ENCODE measurements at places on chromosomes 7 and 10.

DNA sequence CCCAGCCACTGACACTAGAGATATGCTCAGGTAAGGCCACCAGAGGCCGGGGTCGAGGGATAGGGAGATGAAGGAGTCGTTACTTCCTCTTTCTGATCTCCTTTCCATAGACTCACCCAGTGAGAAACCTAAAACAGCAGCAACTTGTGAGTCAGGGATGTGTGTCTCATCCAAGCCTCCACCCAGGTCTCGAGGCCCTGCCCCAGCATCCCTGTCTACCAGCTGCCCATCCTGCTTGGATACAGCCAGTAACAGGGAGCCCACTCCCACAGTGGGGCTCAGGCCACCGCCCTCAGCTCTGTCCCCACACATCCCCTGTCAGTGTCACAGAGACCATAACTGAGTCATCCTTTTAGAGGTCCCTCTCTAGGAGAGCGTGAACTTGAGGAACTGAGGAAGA lies 49.6 kb upstream of the CHST15 start:
- no peak for DNase-seq

DNA sequence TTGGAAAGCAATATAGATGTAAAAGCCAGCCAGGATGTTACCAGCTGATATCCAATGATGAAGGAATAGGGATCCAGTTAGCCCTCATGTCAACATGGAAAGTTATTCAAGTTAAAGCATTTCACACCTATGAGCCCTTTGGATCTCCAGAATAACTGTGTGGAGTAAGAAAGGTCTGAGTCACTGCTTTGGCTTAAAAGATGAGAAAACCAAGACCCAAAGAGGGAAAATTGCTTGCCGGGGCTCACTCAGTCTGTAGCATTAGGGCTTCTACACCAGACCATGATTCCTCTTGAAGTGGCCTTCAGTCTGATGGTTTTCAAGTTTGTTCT lies 12.6 kb downstream of the LSM5 start:
- DNase-seq: no peak

DNA sequence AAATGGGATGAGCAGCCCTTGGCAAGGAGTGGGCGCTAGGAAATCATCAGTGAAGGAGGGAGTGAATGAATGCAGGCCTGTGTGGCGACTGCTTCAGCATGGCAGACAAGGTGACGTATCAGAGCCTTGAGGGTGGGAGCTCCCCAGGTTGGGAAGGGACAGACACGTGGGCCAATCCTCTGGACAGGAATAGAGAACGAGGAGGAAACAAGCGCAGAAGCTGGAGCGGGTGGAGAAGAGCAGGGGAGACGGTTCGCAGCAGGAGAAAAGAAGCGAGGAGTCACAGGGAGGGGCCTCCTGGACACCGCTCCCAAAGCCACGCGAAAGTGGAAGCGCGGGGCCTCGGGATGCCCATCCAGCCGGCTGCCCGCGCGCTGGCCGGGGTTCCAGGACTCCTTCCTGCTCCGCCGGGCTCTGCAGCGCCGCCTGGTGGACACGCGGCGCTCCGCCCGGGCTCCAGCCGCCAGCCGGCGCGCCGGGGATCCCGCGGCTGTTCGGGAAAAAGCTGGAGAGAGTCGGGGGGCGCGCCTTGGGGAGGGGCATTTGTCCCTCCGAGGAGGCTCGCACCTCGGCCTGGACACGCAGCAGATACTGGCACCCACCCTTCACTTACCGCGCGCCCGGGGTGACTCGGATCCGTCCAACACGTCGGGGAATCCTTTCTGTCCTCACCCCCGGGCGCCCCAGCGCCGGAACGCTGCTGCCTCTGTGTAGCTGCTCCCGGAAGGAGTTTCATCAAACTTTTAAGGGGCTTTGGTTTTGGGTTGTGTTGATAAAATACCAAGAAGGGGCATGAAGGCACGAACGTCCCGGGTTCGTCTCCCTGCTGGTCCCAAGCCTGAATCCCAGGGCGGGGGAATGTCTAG lies 6.3 kb downstream of the ZNF503 start:
- no peak for DNase-seq

DNA sequence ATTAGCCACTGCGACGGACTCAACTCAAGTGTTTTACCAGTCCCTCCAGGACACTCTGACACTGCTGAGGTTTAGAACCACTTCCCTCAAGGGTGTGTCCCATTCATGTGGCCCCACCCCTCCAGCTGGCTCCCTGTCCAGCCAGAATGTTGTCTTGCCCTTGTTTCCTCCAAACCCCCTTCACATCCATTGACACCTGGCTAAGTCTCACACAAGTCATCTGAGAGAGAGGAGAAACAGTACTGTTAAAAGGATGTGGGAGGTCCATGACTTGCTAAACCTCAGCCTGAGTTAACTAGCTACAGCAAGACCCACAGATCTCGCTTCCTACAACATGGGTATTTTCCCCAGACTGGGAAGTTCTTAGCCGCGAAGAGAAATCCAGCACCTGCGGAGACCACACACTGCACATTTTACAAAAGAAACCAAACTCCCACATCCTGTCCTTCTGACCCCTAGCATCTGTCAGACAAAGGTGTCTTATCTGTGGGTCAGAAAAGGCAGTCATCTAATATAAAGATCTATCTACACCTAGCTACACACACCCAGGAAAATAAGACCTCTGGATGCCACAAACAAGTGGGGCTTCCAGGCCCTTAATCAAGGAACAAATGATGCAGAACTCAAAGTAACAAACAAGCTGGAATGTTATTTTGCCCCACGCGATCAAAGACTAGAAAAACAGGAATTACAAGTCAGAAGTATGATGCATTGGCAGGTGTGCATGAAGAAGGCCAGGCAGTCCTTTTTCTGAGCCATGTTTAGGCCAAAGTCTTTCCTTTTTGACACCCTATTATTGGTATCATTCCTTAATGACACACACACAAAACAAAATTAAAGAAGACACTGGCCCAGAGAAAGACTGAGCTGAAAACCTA lies 13.9 kb downstream of the OSBPL3 start:
- DNase-seq: no peak

DNA sequence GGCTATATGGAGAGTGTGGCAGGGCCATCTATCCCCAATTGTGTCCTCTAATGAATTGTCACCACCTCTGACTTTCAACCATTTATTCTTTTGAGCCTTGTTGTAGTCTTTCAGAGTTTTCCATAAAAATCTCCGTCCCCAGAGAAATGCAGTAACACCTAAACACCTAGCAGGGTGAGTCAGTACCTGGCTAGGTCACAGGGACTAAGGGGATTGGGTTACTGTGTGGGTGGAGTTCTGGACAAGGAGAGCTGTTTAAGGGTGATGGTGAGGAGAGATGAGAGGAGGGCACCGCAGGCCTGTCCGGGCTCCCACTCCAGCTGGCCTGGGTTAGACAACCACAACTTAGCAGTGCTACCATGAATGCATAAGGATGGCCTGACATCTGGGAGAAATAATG lies 186.2 kb upstream of the LYZL1 start:
- DNase-seq: no peak

GRCh38 chr10:22259280-22259679 lies 41.5 kb upstream of the EBLN1 start:
- DNase-seq: no peak

DNA sequence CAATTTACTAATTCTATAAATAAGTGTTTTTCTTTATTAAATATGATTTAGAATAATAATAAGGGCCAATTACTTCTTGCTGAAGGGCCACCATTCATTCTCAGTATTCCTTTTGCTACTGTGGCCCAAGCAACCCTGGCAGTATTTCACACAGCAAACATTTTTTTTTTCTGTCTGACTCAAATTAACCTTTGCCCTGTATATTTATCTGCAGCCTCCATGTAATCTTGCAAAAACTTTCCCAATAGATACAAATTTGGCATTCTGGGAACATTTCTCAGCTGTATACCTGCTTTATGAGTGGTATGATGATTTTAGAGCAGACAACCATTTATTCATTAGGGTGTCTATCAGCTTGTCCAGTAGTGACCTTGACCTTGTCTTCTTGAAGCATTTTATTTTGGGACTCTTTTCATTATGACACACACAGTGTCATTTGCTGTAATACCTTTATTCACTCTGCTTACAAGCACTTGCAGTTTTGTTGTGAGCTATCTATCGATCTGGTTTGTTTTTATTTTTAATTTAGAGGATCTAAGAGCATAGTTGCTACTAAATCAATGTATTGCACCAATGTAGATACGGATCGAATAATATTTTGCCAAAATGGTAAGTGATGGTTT lies 159.7 kb upstream of the PLXDC2 start:
- no peak for DNase-seq

Measured in stimulated activated CD4-positive, alpha-beta T cell treated with anti-CD3 and anti-CD28 coated beads, Interleukin-12 subunit alpha, Interleukin-12 subunit beta, amount 100 ng/mL, for 24 hours (primary cell).